ENCODE measurements at places on chromosomes 13 and 19. TPM values are rescaled to one million over a fixed set of nuclear protein-coding genes. Genes with fewer than 3 reads are reported as not detected.

- no peak for DNase-seq
Measured at GRCh38 chr19:39426170-39426569, 9.6 kb downstream of the RPS16 start.

DNA sequence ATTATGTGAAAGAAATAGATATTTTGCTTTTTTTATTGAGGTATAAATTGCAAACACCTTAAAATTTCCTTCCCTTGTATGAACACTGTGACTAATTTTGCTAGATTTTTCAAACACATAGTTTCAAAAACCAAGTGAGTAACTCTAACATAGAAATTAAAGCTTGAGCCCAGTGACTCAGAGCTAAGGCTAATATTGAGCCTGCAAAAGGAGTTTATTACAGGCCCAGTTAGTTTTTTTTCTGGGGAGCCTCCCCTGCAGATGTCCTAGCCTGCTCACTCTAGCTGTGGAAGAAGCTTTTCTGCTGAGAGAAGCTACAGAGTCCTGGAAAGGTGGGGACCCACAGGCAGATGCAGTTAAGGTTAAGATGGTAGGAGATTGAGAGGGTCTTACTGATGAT is 3.4 kb downstream of the ZNF430 start:
- DNase-seq = no peak

Gene REX1BD
- 85.3 TPM for total RNA-seq

GRCh38 chr19:32104153-32104849 is 241.1 kb upstream of the ZNF507 start:
- no peak for DNase-seq

DNA sequence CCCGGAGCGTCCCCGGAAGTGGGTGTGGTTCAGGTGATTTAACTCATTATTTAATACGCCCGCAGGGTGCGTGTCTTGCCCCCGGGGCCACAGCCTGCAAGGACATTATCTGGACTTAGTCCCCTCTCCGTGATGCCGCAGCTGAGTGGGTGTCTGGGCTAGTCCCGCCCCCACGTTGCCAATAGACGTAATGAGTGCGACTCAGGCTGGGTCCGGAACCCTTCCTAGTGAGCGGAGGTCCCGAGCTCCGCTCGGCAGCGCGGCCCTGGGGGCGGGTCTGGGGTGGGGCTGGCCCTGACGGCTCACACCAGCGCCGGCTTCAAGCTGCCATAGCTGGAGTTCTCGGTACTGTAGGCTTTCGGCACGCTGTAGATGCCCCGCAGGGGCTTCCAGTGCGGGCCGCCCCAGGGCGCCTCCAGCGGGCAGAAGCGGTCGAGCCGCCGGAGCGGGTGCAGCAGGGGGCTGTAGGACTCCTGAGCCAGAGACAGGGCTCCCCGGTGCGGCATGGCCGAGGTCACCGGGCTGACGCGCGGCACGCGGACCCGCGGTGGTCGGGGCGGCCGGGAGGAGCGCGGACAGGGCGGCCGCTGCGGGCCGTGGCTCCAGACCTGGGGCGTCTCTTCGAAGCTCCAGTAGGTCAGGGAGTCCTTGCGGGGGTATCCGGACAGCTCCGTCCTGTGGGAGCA is 918 bp upstream of the LHB start:
- DNase-seq = no peak

DNA sequence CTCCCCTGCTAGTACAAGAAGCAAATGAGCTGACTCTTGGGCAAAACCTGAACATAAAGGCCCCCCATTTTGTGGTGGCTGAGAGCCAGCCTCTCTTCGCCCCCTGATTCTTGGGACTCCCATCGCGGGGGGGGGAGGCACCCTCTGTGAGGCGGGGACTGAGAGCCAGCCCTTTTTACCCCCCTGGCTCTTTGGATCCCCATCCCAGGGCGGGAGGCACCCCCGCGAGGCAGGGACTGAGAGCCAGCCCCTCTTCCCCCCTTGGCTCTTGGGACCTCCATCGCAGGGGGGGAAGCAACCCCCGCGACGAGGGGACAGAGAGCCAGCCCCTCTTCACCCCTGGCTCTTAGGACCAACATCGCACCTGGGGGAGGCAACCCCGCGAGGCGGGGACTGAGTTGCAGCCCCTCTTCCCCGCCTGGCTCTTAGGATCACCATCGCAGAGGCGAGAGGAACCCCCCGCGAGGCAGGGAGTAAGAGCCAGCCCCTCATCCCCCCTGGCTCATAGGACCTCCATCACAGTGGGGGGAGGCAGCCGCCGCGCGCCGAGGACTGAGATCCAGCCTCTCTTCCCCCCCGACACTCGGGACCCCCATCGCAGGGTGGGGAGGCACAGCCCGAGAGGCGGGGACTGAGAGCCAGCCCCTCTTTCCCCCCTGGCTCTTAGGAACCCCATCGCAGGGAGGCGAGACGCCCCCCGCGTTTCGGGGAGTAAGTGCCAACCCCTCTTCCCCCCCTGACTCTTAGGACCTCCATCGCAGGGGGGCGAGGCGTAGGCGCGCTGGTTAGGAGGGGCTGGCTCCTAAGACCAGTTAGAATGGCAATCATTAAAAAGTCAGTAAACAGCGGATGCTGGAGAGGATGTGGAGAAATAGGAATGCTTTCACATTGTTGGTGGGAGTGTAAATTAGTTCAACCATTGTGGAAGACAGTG is 2428.4 kb upstream of the PCDH20 start:
- DNase-seq = no peak

DNA sequence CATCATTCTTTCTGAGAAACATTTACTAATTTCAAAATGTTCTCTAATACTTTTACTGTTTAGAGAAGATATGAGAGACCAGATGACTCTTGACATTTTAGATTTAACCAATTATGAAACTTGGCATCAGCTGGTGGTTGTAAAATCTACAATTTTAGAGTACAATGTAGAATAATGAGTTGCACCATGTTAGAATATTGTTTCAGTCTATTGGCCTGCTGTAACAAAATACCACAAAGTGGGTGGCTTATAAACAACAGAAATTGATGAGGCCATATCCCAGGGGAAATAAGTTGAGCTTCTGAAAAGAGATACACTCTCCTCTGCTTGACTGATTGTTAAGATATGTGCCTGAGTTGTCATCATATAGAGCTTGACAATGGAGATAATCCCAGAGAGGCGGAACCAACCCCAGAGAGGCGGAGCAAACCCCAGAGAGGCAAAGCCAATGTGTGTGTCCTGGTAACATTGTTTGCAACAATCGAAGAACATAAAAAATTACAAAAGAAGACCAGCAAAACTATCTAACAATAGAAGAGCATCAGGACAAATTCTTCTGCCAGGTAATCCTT is 373.0 kb upstream of the SLITRK1 start:
- DNase-seq = no peak

Gene BTBD2
- total RNA-seq = 83.0 TPM

Gene IFNL4
- not detected for total RNA-seq

DNA sequence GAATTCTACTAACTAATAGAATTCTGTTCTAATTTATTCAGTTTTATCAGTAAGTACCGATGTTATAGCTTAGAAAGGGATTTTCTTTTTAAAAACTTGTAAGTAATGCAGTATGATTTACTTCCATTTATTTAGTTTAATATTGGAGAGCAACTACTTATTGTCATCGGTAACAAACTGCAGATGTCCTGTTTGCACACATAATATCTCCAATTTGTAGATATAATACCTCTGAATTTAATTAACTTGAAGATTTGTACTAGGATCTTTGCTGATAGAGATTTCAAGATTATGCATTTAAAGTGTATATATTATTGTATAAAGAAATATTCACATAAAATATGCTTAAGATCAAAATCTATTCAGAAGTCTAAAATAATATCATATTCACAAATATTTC is 356.7 kb downstream of the PCDH17 start:
- DNase-seq = no peak

GRCh38 chr13:25733001-25733491 is 318.8 kb downstream of the SHISA2 start:
- no peak for DNase-seq

GRCh38 chr19:9166846-9167245 is 11.9 kb upstream of the OR7D2 start:
- DNase-seq = no peak

Gene EXOC3L2
- 1.3 TPM for total RNA-seq

Gene LRRC63
- not detected for total RNA-seq

- no peak for DNase-seq
Measured at GRCh38 chr19:38320969-38321339, 1.3 kb downstream of the KCNK6 start.

DNA sequence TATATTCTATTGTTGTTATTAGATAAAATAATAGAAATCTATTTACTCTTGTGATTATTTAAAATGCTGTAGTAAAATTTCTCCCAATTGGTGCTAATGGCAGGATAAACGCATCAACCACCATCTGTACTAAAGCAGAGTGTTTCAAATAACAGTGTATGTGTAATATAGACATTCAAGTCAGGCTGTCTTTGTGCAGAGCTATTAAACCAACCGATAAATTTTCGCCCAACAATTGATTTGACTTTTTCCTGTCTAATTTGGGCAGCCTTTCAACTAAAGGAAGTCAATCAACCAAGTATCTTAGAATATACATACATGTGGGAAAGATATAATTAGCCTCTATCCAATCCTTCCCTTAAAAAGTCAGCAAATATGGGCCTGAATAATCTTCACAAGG is 5.8 kb downstream of the AMER2 start:
- no peak for DNase-seq

Gene SPACA4
- 2.8 TPM for total RNA-seq

Gene KASH5
- not detected for total RNA-seq

DNA sequence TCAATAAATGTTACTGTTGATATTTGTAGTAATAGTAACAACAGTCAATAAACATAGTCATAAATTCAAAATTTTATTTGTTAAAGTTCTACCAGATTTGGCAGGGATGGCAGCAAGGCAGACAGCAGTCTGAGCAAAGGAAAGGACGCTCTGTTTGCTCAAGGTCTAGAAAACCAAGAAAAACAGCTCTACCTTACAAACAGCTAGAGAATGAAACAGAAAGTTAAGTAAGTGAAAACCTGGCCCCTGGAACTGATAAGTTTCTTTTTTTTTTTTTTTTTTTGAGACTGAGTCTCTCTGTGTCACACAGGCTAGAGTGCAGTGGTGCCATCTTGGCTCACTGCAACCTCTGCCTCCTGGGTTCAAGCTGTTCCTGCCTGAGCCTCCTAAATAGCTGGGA is 27.9 kb downstream of the ENOX1 start:
- DNase-seq = no peak

Gene FGF21
- not detected for total RNA-seq

Gene MAMSTR
- 1.5 TPM for total RNA-seq

DNA sequence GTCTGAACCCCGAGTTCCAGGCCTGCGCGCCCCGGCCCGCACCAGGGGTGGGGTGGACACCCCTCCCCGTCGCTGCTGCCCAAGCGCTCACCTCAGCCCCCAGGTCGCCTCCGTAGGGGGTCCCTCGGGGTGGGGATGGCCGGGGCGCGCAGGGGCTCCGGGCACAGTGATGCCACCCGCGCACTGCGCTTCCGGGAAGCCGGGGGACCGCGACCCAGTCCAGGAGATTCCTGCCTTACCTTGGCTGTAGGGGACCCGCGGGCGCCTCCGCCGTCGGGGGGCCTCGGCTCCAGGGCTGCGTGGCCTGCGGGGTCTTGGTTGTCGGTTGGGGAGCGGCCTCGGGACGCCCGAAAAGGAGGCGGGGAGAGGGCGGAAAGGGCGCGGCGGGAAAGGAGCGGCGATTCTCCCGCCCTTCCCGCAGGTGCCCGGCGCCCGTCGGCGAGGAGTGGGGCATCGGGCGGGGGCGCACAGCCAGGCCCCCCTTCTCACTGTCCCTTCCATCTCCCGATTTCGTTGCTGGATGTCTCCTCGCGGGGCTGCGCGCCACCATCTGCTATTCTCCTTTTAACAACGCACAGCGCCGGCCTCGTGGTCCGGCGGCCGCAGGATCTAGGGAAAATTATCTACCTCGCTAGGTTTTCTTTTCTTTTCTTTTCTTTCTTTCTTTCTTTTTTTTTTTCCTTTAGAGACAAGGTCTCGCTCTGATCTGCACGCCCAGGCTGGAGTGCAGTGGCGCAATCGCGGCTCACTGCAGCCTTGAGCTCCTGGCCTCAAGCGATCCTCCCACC is at the start of gene KEAP1:
Gene KEAP1, minus strand, starts transcription at position 355 of the 788 bp plus-strand sequence. CDS start 3,323 bp downstream, outside the sequence.
- no peak for DNase-seq

Gene NKPD1
- 50.7 TPM for total RNA-seq

- DNase-seq = no peak
Measured at GRCh38 chr13:49373716-49374115, 70.1 kb downstream of the CAB39L start.

DNA sequence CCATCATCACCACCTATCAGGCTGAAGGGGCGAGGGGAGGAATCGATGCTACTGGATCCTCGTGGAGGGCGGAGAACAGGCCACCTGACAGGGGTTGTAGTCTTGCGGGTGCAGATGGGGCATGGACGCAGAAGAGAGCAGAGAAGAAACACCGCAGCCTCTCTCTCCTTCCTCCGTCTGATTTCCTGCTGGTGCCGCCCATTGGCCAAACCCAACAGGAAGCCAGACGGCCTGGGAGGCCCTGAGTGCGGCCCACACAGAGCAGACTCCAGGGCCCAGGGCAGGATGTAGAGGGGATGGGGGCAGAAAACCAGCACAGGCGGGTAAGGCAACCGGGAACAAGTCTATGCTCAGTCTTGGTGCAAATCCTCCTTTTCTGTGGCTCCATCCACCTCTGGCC is 15.4 kb downstream of the CEBPA start:
- no peak for DNase-seq

DNA sequence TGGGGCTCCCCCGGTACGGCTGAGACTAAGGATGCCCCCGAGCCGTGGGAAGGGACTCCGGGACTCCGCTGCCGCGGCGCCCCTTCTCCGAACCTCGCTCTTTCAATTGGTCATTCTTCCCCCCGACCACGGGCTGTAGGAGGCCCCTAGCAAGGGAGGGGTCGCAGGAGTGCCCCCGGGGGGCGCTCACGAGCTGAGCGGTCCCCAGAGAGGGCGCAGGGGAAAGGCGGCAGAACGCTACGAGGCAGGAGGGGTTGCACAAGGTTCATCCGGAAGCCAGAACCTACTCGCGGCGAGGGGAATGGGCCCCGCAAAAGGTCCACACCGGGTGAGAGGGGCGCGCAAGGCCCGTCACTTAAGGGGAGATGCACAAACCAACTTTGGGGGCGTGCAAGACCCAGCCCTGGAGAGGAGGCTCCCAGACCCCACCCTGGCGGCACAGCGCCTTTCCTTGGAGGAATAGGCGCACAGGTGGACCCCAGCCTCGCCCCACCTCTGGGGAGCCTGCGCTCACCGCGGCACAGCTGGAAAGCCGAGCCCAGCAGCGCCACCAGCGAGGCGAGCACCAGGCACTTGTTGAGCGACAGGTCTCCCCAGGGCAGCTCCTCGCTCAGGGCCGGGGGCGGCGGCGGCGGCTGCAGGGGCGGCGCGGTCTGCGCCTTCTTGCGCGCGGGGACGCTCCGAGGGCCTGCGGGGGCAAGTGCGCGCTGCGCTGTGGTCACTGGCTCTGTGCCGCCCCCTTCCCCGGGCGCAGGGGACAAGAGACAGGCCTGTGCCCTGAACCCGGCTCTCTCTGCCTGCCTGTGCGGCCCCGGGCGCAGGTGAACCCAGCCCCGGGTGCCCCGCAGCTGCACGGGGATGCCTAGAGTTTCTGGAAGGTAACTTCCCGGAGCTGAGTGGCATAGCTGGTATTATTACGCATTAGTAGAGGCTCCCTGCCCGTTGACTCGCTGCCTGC is 2.8 kb downstream of the JSRP1 start:
- DNase-seq = no peak

Measured in suprapubic skin (tissue), 4 donors.